ENCODE measurements at places on chromosomes 4 and X.
A peak's percentile ranks its signal among the peaks of the same experiment; 100 is the strongest.

DNA sequence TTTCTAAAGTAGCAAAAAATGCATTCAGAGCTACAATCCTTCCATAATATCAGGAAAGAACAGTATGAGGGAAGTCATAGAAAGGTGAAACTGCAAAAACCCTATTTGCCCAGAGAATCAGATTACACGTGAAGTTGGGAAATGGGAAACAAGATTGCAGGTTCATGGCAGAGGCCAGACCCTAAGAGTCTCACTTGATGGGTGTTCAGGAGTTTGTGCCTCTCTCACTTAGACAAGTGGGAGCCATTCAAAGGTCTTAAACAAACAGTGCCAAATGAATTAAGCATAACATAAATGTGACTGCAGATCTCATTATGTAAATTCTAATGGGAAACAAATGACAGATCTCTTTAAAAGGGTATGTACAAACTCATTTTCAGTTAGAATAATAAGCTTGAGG is 91.6 kb downstream of the ARAP2 start:
- no peak for DNase-seq

- H3K27ac ChIP-seq: peak within 1 kb of the TSS; percentile 77
- peak; percentile 74 for DNase-seq
- H3K36me3 ChIP-seq: no peaks in the 10 kb centered on the region
- H3K4me3 ChIP-seq: peak within 1 kb of the TSS; percentile 47
Observed at GRCh38 chr4:137531986-137532868, at the start of gene PCDH18. PCDH18 (minus strand) TSS chr4:137532494; CDS start chr4:137532088, 406 bp downstream.

- H3K27me3 ChIP-seq: no peaks in the 10 kb centered on the region
- no peak overlapping the region for H3K4me3 ChIP-seq
- no peaks in the 10 kb centered on the region for H3K4me1 ChIP-seq
Observed at GRCh38 chrX:2489446-2490445, 11.0 kb downstream of the DHRSX start.

GRCh38 chrX:110315551-110315950 is 2.3 kb downstream of the AMMECR1 start:
- H3K4me1 ChIP-seq: no peaks in the 10 kb centered on the region
- H3K4me3 ChIP-seq: no peak overlapping the region
- H3K36me3 ChIP-seq: no peaks in the 10 kb centered on the region
- no peak for DNase-seq
- H3K27me3 ChIP-seq: no peaks in the 10 kb centered on the region

DNA sequence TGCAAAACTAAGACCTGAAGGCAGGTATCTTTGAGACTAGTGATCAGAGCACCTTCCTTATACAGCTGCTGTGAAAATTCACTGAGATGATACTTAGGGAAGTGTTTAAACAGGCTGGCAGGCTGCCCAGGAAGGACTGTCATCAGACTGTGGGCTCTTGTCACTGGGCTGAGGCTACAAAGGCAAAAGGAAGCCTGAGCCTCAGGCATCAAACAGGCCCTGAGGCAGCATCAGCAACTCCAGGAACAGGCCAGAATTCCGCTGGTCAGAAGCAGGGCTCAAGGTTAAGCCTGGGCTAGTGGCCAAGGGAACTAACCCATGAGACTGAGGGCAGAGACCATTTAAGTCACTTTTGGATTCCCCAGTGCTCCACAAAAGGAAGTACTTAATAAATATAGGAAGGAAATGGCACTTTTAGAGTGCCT is 12.8 kb downstream of the PJA1 start:
- no peak overlapping the region for H3K27ac ChIP-seq
- no peaks in the 10 kb centered on the region for H3K4me1 ChIP-seq
- no peak overlapping the region for H3K4me3 ChIP-seq
- no peaks in the 10 kb centered on the region for H3K27me3 ChIP-seq
- H3K36me3 ChIP-seq: no peaks in the 10 kb centered on the region
